ENCODE measurements at places on chromosomes 6 and 20.

DNA sequence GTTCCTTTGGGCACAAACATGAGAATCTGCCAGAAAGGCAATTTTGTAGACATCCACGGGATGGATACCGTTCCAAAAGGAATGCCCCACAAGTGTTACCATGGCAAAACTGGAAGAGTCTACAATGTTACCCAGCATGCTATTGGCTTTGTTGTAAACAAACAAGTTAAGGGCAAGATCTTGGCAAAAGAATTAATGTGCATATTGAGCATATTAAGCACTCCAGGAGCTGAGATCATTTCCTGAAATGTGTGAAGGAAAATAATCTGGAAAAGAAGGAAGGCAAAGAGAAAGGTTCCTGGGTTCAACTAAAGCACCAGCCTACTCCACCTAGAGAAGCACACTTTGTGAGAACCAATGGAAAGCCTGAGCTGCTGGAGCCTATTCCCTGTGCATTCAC is 103.9 kb upstream of the ARG1 start:
- no peak for DNase-seq

- DNase-seq = no peak
Measured at GRCh38 chr6:73409395-73409794, 14.8 kb downstream of the DDX43 start.

DNA sequence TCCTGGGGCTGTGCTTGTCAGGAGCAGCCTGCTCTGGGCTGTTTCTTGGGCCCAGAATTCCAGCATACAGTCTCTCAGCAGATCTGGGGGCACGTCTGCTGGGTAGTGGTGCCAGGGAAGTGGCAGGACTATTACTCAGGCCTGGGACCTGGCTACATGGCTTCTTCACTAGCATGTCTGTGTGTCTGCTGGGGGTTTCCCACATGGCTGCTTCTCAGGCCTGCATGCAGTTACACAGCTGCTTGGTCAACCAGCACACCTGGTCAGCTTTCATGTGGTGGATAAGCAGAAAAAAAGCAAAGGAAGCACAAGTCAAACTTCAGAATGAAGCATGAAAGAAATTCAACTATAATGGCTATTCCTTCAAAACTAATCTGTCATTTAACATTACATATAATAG is 316.2 kb upstream of the NOX3 start:
- no peak for DNase-seq

GRCh38 chr6:16697437-16698161 is 63.7 kb downstream of the ATXN1 start:
- DNase-seq = no peak

DNA sequence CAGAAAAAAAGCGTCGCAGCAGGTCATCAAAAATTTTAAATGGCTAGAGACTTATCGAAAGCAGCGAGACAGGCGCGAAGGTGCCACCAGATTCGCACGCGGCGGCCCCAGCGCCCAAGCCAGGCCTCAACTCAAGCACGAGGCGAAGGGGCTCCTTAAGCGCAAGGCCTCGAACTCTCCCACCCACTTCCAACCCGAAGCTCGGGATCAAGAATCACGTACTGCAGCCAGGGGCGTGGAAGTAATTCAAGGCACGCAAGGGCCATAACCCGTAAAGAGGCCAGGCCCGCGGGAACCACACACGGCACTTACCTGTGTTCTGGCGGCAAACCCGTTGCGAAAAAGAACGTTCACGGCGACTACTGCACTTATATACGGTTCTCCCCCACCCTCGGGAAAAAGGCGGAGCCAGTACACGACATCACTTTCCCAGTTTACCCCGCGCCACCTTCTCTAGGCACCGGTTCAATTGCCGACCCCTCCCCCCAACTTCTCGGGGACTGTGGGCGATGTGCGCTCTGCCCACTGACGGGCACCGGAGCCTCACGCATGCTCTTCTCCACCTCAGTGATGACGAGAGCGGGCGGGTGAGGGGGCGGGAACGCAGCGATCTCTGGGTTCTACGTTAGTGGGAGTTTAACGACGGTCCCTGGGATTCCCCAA is at the start of gene EEF1A1:
Gene EEF1A1, minus strand, starts transcription at position 345 of the 663 bp plus-strand sequence. CDS start 1,006 bp downstream, outside the sequence.
- peak; percentile 99 for DNase-seq

DNA sequence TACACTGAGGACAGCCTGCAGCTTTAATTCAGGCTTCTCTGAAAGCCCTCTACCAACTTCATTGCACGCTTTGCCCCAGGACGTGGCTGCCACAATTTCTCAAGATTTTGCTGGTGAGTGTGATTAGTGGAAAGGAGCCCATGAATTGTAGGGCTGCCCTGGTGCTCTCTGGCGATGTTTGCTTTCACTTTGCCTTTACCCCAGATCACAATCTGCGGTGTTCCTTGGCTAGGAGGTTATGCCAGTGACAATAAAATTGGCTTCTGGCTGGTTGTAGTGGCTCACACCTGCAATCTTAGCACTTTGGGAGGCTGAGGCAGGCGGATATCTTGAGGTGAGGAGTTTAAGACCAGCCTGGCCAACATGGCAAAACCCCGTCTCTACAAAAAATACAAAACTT is 139.3 kb downstream of the FOXC1 start:
- no peak for DNase-seq

- DNase-seq = no peak
Measured at GRCh38 chr20:56439771-56440291, 27.8 kb downstream of the CASS4 start.

DNA sequence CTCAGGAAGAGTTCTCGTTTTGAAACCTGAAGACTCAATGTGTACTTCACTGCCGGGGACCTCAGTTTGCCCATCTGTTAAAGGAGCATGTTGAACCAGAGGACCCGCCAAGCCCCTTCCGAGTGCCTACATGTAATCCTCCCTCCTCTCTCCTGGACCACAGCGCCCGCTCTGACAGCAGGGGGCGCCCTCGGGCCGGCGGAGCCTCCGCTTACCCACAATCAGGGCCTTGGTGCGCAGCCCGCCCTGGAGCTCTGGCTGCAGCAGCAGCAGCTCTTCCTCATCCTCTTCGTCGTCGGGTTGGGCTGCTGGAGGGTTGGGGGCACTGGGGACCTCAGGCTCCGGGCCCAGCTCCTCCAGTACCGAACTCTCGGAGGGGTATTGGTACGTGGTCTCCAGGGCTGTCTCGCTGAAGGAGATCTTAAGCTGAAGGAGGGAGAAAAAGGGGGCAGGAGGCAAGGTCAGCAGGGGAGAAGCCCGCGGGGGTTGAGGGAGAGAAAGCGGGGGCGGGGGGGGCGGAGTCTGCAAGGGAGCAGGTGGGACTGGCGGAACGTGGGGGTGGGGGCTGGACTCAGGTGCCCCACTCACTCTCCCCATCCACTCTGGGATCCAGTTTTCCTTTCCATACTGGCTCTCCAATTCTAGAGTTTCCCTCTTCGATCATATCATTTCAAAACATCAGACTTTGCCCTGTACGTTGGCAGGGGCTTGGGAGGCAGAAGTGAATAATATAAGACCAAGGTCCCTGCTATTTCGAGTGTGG is 6.3 kb upstream of the DHX16 start:
- peak; percentile 88 for DNase-seq

- DNase-seq = no peak
Measured at GRCh38 chr20:2173186-2173585, 71.6 kb downstream of the STK35 start.

- DNase-seq = no peak
Measured at GRCh38 chr20:9583151-9583550, 68.8 kb downstream of the LAMP5 start.

DNA sequence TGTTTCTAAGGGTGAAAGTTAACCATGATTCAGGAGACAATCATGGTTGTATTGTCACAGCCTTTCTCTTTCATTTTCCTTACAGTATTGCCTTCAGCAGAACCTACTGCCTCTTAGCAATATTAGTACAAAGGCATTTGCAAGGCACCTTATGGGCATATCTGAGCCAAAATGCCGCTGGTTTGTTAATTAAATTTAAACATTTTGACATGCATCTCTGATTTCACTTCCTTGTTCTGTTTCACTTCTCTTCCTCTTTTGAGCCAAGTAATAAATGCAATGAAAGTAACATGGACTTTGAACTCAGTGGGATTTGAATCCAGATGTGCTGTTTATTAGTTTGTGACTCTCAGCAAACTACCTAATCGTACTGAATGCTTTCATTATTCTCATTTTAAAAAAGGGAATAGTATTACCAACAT is 467.4 kb upstream of the CITED2 start:
- no peak for DNase-seq

DNA sequence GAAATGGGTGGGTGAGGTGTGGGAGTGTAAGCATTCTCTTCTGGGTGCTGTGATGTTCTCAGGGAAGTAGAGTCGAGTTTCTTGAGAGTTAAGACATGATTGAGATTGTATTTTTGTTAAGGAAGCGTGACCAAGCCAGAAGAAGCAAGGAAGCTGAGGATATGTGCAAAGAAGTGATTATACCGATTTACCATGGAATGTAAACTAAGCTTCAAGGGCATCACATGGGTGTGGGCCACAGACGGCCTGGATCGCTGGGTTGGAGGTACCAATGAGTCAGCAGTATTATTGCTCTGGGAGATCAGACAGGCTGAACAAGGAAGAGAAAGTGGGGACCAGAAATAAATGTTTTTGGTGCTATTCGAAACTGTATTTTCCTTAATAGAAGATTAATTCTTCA is 184.1 kb upstream of the GMDS start:
- DNase-seq = no peak

- DNase-seq = no peak
Measured at GRCh38 chr6:75285283-75285639, 669 bp upstream of the TMEM30A start.

- DNase-seq = peak; percentile 69
Measured at GRCh38 chr6:13413900-13414555, 73.4 kb downstream of the GFOD1 start.

DNA sequence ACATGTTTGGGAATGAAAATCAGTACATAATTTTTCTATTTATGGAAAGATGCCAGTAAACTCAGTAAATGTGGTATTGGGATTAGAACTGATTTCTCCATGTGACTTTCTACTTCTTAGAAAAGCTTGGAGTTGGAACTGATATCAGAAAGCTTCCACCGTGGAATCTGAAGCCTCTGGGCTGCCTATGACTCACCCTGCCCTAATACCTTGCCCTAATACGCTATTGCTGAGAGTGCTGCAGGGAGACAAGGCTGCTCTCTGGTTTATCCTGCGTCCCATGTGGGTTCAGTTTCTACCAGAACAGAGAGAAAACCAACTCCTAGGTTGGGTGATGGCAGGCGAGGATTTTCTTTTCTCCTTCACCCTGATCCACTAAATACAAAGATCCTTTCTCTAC is 3.3 kb upstream of the STMND1 start:
- DNase-seq = no peak

- no peak for DNase-seq
Measured at GRCh38 chr6:53986721-53987521, 124.3 kb upstream of the MLIP start.

GRCh38 chr20:59747671-59748515 is 143.6 kb downstream of the PHACTR3 start:
- DNase-seq = no peak

DNA sequence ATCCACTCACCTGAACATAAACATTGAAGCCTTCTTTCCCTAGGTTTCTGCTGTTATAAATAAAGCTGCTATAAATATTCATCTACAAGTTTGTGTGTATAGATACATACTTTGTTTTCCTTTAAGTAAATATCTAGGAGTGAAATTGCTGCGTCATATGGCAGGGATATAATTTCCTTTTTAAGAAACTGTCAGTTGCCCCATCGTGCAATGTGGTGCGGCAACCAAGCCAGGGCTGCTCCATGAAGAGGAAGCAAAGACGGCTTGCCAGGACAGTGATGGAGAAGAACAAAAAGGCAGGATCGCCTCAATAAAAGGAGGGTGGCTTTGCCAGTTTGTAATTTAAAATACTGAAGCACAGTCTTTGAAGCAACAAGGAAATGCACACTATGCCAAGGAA is 36.6 kb downstream of the CITED2 start:
- DNase-seq = peak; percentile 55

- no peak for DNase-seq
Measured at GRCh38 chr6:12164508-12164770, 125.7 kb upstream of the EDN1 start.

- DNase-seq = peak; percentile 60
Measured at GRCh38 chr6:107114213-107114925, 946 bp downstream of the BEND3 start.

DNA sequence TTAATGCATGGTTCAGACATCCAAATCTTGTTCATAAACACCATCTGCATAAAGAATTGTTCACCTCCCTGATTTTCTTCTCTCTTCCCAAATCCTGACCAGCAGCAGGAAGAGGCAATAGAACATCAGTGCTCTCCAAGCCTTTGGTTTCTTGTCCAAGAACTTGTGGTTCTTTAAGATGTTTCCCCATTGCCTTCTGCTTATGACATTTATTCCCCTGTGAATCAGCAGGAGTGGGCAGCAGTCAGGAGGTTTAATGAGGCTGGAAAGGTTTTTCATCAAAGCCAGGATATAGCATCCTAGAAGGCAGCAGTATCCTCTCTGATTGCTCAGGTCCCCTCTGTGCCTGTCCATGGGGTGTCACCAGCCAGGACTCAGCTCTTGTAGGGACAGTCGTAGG is 5.3 kb downstream of the HDDC2 start:
- DNase-seq = no peak

Data from breast epithelium (tissue), 4 donors.